Stimulated activated CD8-positive, alpha-beta memory T cell treated with anti-CD3 and anti-CD28 coated beads, Interleukin-4, amount 100 ng/mL, for 1 hour (primary cell): ENCODE measurements at places on chromosomes 5 and 9.

GRCh38 chr9:89304020-89304833 lies 6.8 kb upstream of the CKS2 start:
- no peak for DNase-seq

GRCh38 chr9:35051069-35051967 lies 21.1 kb downstream of the VCP start:
- DNase-seq, result no peak

GRCh38 chr5:67416133-67416937 lies 219.7 kb upstream of the CD180 start:
- DNase-seq, result no peak

GRCh38 chr9:8025551-8025950 lies 226.0 kb upstream of the DMAC1 start:
- no peak for DNase-seq

- DNase-seq, result no peak
Observed at GRCh38 chr9:22047596-22047995, 38.5 kb upstream of the CDKN2B start.

DNA sequence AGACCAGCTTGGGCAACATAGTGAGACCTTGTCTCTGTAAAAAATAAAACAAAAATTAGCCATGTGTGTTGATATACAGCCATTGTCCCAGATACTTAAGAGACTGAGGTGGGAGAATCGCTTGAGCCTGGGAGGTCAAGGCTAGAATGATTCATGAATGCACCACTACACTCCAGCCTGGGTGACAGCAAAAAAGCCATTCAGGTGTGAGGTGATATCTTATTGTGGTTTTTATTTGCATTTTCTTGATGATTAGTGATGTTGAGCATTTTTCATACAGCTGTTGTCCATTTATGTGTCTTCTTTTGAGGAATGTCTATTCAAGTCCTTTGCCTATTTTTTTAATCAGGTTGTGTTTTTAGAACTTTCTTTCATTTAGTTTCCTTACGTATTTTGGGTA lies 23.2 kb downstream of the MTAP start:
- DNase-seq, result no peak

- DNase-seq, result no peak
Observed at GRCh38 chr5:37971483-37972024, 131.7 kb upstream of the GDNF start.

DNA sequence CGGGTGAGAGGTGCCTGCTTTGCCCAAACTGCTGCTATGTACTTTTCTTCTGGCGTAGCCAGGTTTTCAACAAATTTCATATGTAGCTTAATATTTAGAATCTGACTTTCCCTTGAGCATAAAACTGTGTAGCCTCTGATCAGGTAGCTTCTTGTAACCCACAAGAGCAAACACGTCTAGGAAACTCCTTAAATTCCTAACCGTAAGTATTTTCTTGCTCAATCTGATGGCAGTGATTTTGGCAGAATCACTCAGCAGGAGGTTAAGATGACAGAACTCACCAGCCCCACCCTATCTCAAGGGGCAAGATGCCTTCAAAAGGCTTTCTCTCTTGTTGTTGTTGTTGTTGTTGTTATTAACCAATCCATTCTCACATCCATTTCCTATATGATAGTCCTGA lies 20.8 kb downstream of the CKMT2 start:
- no peak for DNase-seq

GRCh38 chr5:178193251-178193809 lies 6.2 kb upstream of the GMCL2 start:
- no peak for DNase-seq

- no peak for DNase-seq
Observed at GRCh38 chr5:111347021-111347420, 122.8 kb downstream of the CAMK4 start.

GRCh38 chr5:150406103-150406722 lies 6.5 kb downstream of the CD74 start:
- no peak for DNase-seq

GRCh38 chr9:123523001-123523400 lies 167.0 kb downstream of the CRB2 start:
- no peak for DNase-seq

GRCh38 chr5:181129601-181130000 lies 1.4 kb downstream of the OR2V1 start:
- DNase-seq, result no peak

- DNase-seq, result no peak
Observed at GRCh38 chr5:135013445-135013844, 20.6 kb downstream of the PITX1 start.

DNA sequence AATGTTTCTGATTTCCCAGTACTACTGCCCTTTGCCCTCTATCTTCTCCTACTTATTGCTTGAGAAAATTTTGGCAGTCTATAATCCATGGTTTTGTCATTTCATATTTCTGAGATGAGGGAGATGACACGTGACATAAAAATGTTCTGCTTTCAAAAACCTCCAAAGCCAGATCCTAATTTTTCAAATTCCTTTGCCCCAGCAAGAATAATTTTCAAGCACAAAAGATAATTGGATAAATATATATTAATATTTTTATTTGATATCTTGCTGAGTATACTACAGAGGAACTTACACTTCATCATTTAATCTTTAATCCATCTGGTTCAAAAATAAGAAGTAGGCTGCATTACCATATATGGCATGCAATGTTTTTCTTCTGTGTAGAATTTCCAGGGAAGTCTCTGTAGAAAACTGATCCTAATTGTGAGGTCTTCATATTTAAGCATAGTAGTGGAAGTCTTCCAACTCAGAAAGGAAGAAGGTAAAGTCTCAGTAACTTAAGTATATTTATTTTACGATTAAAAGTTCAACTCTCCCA lies 1738.8 kb downstream of the EFNA5 start:
- DNase-seq, result no peak

- DNase-seq, result no peak
Observed at GRCh38 chr9:126377536-126377935, 50.9 kb downstream of the MVB12B start.

GRCh38 chr9:110911659-110912418 lies 126.4 kb downstream of the LPAR1 start:
- no peak for DNase-seq

GRCh38 chr5:97042996-97043395 lies 99.4 kb downstream of the LIX1 start:
- DNase-seq, result no peak

DNA sequence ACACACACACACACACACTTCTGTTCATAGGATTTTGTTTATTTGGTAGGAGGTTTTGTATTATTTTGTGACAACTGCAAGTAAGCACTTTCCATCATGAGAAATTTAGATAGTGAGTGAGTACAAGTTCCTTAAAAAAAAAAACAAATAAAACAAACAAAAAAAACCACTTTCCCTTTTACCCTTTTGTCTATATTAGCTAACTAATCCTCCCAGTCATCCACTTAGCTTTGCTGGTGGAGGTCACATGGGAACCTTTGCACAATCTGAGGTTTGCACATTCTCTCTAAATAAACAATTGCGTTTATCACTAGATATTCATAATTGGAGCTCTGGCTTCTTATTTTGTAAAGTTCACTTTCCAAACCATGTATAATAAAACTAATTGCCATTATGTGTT lies 6.8 kb downstream of the ITGA1 start:
- DNase-seq, result no peak
